ENCODE measurements at places on chromosomes 3 and 15. TPM values are rescaled to one million over a fixed set of nuclear protein-coding genes. Genes with fewer than 3 reads are reported as not detected.

DNA sequence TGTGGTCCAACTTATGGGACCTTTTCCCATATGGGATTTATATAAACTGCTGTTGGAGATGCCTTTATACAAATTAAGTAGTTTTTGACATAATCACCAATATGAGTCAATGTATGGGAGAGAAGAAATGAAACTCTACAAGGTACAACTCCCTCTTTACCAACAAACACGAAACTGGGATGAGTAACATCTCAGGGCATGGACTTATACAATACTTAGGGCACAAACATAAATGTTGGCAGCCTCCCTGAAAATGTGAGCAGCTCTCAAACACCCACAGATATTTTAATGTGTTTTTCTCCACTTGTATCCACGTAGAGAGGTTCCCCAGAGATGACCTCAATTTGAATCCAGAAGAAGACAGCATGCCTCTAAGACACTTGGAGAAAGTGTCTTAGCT lies 161.6 kb downstream of the MAGI1 start:
- no peak for DNase-seq

Gene ZIC1
- not detected for total RNA-seq

GRCh38 chr15:78983146-78983918 lies 38.5 kb upstream of the CTSH start:
- DNase-seq: no peak

DNA sequence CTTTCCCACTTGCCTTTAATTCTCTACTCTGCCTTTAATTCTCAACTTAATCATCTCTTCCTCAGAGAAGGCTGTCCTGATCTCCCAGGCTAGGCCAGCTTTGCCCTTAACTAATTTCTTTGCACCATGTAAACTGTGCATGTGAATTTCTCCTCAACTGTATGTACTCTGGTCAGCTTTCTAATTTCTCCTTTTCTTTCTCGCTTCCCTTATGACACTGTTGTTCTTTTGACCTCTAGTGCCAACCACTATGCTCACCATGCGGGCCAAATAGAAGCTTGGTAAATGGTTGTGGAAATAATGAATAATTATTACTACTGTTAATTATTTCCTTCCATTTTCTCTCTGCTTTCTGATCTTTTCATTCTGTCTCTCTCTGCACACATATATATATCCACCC lies 269.0 kb upstream of the CRBN start:
- DNase-seq: no peak

- DNase-seq: peak; percentile 54
Measured at GRCh38 chr15:80234883-80235282, 17.1 kb downstream of the CTXND1 start.
